ENCODE measurements at places on chromosomes 16 and 17. TPM values are rescaled to one million over a fixed set of nuclear protein-coding genes. Genes with fewer than 3 reads are reported as not detected.
A peak's percentile ranks its signal among the peaks of the same experiment; 100 is the strongest.

GRCh38 chr17:13562271-13562800 is 39.4 kb downstream of the HS3ST3A1 start:
- peak; percentile 90 for DNase-seq

DNA sequence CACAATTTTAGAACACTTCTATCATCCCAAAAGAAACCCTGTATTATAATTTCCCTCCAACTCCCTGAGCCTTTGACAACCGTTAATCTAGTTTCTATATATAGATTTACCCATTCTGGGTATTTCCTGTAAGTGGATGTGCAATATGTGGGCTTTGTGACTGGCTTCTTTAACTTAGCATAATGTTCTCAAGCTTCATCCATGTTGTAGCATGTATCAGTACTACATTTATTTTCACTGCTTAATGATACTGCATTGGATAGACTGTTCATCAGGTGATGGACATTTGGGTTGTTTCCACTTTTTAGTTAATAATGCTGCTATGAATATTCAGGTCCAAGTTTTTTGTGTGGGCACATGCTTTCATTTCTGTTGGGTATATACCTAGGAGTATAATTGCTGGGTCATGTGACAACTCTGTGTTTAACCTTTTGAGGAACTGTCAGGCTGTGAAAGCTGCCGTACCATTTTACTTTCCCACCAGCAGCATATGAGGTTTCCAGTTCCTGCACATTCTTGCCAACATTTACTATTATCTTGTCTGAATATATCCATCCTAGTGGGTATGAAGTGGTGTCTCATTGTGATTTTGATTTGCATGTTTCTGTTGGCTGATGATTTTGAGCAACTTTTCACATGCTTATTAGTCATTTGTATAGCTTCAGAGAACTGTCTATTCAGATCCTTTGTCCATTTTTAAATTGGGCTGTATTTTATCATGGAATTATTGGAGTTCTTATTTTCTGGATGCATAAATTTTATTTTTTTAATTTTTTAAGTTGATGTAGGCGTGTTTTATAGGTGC is 16.4 kb downstream of the REXO5 start:
- no peak for DNase-seq

The KRTAP2-2 gene
- total RNA-seq: not detected

- DNase-seq: no peak
These were observed 18.6 kb downstream of the AP2B1 start for GRCh38 chr17:35605678-35606077.

GRCh38 chr17:48907713-48908046 is 527 bp upstream of the UBE2Z start:
- no peak for DNase-seq

The TMUB2 gene
- total RNA-seq: 27.8 TPM

The ASIC2 gene
- total RNA-seq: not detected

GRCh38 chr17:848402-848801 is 66.2 kb downstream of the MRM3 start:
- no peak for DNase-seq

- peak; percentile 22 for DNase-seq
These were observed 9.7 kb upstream of the RAI1 start for GRCh38 chr17:17671369-17672129.

The HBA1 gene
- total RNA-seq: 0.33 TPM
